A549 treated with ZK216348 at 1 μM for 4 hours (cell line): ENCODE measurements at places on chromosomes 6 and 20. TPM values are rescaled to one million over a fixed set of nuclear protein-coding genes. Genes with fewer than 3 reads are reported as not detected.

TREM2 gene
- total RNA-seq: not detected in 5 replicates

CRISP2 gene
- total RNA-seq: not detected in 5 replicates

RFX6 gene
- total RNA-seq: not detected in 5 replicates

SALL4 gene
- 1.3 to 2.6 TPM (median 1.4 TPM) in 5 replicates for total RNA-seq

MMP24 gene
- total RNA-seq: 16.5 to 27.8 TPM (median 26.2 TPM) in 5 replicates

POM121L2 gene
- not detected in 5 replicates for total RNA-seq

TDRD6 gene
- not detected in 5 replicates for total RNA-seq

MATN4 gene
- total RNA-seq: 0.13 to 0.19 TPM in 2 of 5 replicates, not detected in the others

TNF gene
- 0.08 TPM in 1 of 5 replicates, not detected in the others for total RNA-seq

IL17A gene
- total RNA-seq: not detected in 5 replicates

ZNF165 gene
- 0.57 to 1.5 TPM (median 0.83 TPM) in 5 replicates for total RNA-seq

FAM217A gene
- total RNA-seq: not detected in 5 replicates

PDYN gene
- not detected in 5 replicates for total RNA-seq

TTLL9 gene
- total RNA-seq: 0.13 TPM in 1 of 5 replicates, not detected in the others

LY6G5B gene
- 3.2 to 6.4 TPM (median 5.2 TPM) in 5 replicates for total RNA-seq

TFAP2A gene
- total RNA-seq: 11.7 to 15.9 TPM (median 14.2 TPM) in 5 replicates

BHLHE23 gene
- not detected in 5 replicates for total RNA-seq

CAP2 gene
- total RNA-seq: 11.3 to 14.7 TPM (median 12.5 TPM) in 5 replicates

MRPS18A gene
- total RNA-seq: 39.9 to 53.9 TPM (median 46.3 TPM) in 5 replicates

SLC17A4 gene
- not detected in 5 replicates for total RNA-seq

GTSF1L gene
- not detected in 5 replicates for total RNA-seq

MAS1 gene
- not detected in 5 replicates for total RNA-seq

SLC22A7 gene
- total RNA-seq: not detected in 5 replicates
